Substantia nigra (tissue), 51 donors: ENCODE measurements at places on chromosomes 16 and 17.
A peak's percentile ranks its signal among the peaks of the same experiment; 100 is the strongest.

DNA sequence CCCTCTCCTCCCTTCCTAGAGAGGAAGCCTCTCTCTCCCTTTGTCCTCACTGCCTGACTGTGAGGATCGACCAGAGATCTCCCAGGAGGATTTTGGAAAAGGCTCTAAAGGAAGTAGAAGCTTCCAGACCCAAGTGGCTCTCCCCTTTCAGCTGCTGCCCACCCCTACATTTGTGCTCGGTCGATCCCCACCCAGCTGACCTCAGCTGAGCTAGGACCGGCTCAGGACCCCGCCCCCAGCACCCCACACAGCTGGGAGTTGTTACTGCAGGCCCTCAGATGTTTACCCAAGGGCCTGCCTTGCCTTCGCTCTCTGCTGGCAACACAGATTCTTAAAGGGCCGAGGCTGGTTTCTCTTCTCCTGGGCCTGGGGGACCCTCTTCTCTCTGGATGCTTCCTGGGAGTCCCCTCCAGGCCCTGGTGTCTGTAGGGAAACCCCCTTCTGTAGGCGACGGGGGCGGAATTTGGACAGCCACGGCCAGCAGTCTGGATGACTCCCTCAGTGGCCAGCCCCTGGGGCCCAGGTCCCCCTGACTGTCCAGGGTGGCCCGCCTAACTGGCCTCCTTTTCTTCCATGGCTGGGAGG is 26.9 kb upstream of the TIMP2 start:
- no peak for DNase-seq

- DNase-seq, result peak; percentile 8
These were observed at the start of gene IGFBP4 for GRCh38 chr17:40443196-40443987. Gene IGFBP4 (plus strand): TSS chr17:40443450. CDS start chr17:40443736, 286 bp downstream.

GRCh38 chr17:68777243-68777855 is 176.2 kb upstream of the FAM20A start:
- DNase-seq, result no peak

- DNase-seq, result no peak
These were observed 7.4 kb downstream of the HGS start for GRCh38 chr17:81691196-81691595.

- DNase-seq, result no peak
These were observed 8.7 kb upstream of the IL4R start for GRCh38 chr16:27304881-27305745.

DNA sequence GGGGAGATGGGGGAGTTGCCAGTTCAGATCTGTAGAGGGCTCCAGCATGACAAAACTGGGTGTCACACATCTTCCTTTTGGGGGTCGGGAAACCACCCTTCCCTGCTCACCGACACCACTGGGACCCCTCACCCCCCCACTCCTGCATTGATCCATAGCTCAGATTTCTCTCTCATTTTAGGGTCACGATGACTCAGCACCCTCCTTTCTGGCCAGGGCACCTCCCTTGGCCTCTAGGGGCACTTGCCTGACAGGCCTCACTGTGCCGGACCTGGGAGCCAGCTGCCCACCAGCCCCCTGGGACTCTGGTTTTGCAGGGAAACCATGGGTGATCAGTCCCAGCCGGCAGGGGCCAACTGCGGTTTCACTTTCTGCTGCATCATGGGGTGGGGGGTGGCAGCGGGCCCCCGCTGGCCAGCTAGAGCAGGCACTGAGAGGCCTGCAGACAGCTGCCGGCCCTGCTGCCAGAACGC is 239.4 kb downstream of the MRTFB start:
- DNase-seq, result no peak

DNA sequence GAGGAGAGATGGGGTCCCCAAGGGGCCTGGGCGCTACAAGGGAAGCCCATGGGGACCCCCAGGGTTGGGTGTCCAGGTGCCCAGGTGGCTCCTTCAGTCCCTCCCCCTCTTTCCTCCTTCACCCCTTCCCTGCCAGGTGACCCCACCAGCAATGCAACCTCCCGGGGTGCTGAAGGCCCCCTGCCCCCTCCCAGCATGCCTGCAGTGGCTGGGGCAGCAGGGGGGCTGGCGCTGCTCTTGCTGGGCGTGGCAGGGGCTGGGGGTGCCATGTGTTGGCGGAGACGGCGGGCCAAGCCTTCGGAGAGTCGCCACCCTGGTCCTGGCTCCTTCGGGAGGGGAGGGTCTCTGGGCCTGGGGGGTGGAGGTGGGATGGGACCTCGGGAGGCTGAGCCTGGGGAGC is 4.0 kb downstream of the EFNB3 start:
- DNase-seq, result no peak

GRCh38 chr16:55717326-55717725 is 61.5 kb downstream of the SLC6A2 start:
- no peak for DNase-seq

DNA sequence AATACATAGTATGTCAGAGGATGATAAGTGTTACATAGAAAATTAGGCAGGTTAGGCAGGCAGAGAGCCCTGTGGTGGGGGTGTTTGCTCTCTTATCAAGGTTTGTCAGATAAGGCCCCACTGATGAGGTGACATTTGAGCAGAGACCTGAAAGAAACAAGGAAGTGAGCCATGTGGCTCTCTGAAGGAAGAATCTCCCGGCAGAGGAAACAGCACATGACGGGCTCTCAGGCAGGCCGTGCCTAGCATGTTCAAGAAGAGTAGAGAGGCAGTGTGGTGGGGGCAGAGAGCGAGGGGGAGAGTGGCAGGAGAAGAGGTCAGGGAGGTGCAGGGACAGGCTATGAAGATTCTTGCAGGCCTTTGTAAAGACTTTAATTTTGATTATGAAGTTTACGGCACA is 82.0 kb upstream of the ASIC2 start:
- DNase-seq, result no peak

- DNase-seq, result peak; percentile 56
These were observed 7.9 kb downstream of the CMTM3 start for GRCh38 chr16:66612422-66612821.

DNA sequence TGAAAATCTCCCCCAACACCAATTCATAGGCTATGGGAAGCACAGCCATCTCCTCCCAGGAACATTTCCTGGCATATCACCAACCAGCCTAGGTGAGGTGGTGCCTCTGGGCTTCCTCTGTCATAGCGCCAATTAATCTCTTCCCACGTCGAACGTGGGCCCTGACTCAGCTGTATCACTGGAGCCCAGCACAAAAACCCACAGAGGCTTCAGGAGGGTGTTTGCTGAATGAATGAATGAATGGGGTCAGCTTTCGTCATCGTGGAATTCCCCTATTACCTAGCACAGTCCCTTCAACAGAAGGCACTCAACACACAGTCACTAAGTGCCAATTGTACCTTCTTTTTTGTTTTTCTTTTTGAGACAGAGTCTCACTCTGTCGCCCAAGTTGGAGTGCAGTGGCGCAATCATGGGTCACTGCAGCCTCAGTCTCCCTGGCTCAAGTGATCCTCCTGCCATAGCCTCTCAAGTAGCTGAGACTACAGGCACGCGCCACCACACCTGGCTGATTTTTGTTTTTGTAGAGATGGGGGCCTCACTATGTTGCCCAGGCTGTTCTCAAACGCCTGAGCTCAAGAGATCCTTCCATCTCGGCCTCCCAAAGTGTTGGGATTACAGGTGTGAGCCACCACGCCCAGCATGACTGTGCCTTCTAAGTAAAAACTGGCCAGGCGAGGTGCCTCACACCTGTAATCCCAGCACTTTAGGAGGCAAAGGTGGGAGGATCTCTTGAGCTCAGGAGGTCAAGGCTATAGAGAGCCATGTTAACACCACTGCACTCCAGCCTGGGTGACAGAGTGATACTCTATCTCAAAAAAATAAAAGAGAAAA is 4.1 kb downstream of the ZNF688 start:
- DNase-seq, result no peak

- DNase-seq, result no peak
These were observed 21.2 kb upstream of the GINS2 start for GRCh38 chr16:85709766-85710585.

- no peak for DNase-seq
These were observed 1.7 kb downstream of the MAP3K3 start for GRCh38 chr17:63623786-63624530.

DNA sequence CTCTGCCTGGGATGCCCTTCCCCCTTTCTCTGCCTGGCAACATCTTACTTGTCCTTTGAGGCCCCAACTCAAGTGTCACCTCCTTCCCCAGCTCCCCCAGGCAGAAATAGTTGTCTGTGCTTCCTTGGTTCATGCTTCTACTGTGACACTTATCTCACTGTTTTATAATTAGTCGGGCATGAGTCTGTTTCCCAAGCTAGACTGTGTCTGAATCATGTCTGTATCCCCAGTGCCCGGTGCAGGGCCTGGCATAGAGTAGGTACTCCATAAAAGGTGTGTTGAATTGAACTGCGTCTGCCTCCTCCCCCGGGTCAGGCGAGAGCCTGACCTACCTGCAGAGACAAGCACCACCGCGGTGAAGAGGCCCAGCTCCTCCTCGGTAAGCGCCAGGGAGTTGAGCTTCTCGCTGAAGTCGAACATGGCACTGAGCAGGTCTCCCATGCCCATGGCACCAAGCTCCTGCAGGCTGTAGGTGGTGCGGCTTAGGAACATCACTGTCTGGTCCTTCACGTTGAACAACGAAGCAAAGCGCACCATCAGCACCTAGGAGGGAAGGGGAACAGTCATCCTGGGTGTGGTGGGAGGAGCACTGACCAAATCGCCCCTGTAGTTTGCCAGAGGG is 6.7 kb downstream of the NR1D1 start:
- DNase-seq, result no peak

DNA sequence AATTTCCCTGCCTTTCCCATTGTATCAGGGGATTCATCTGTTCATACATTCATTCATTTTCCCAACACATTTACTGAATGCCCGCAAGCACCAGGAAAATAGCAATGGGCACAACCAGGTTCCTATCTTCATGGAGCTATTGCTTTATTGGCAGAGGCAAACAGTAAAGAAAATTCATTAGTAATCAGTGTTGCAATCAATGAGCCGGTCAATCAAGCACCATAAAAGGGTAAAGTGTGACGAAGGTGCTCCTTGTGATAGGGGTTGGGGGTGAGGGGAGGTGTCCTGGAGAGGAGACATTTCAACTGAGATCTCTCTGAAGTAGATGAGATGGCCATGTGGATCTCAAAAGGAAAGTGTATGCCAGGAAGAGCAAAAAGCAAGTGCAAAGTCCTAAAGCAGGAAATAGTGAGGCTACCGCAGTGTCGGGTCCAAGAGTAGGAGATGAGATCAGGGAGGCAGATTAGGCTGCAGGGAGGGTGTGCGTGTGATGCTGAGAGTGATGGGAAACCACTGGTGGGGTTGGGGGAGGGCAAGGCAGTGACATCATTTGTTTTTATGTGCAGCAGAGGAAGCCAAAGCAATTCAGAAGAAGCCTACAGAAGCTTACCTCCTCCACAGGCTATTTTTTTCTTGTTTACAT is 28.4 kb downstream of the CDH13 start:
- no peak for DNase-seq

DNA sequence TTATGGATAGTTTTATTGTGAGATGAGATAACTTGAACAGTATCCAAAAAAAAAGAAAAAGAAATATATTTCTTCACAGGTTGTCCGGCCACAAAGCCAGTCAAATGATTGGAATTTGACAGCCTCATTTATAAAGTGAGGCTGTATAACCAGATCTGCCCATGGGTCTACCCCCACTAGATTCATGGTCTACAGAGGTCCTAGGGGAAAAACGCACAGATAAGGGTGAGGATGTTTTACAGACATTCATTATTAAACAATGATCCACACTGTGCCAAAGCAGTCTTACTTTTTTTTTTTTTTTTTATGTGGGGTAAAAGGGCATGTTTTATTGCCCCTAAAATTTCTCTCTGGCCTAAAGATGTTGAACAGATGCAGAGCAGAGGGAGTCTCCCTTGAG is 1503.0 kb upstream of the CDH8 start:
- DNase-seq, result no peak

GRCh38 chr17:63716426-63716825 is 16.5 kb upstream of the LIMD2 start:
- no peak for DNase-seq

GRCh38 chr17:9536061-9536460 is 39.6 kb downstream of the STX8 start:
- no peak for DNase-seq

- DNase-seq, result no peak
These were observed 214.9 kb downstream of the CEP112 start for GRCh38 chr17:65977041-65977440.

GRCh38 chr17:55334285-55334684 is 69.5 kb downstream of the HLF start:
- DNase-seq, result no peak

DNA sequence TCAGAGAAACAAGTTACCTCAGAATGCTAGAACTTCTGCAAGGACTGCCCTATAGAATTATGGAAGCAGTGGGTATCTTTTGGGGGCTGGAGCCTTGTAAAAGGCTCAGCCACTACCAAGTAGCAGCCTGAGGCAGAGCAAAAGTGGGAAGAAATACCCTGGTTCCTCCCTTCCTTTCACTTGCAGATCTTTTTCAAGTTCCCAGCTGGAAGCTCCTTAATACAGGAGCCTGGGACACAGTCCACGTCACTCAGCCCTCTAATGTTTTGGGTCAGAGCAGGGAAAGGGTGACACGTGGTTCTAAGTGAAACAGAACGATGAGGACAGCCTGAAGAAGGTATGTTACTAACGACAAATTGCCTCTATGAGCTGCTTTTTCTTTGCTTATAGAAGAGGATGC is 93.1 kb downstream of the CNTNAP4 start:
- no peak for DNase-seq

GRCh38 chr16:48244863-48245195 is 729 bp downstream of the LONP2 start:
- no peak for DNase-seq

DNA sequence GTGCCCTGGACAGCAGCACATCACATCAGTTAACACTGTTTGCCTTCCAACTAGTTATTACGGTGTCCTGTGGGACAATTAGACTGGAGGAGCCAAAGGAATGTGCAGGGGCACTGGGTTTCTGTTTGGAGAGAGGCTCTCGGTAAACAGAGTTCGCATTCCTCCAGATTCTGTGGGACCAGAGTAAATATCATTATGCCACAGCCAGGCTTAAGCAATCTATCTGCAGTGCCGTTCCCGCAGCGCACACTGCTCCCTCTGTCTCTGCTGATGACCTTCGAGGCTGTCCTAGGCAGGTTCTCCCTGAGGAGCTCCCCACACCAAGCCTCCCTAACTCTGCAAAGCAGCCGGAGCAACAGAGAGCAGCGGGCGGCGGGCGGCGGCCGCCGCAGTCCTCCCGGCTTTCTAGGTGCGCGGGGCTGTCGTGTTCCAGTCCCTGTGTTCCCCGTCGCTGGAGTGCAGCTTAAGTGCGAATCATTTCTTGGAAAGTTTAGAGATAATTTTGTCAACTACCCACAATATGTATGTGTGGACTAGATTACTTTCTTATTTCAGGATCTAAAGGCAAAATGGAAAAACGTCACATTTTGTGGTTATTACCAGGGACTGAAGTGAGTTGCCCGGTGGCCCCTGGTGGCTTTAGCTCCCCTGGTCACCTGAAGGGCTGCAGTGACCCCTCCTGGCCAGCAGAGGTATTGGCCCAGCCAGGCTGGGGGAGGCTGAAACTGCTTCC is 43.3 kb downstream of the PGS1 start:
- DNase-seq, result no peak

- no peak for DNase-seq
These were observed 28.9 kb upstream of the GSE1 start for GRCh38 chr16:85584267-85584666.

DNA sequence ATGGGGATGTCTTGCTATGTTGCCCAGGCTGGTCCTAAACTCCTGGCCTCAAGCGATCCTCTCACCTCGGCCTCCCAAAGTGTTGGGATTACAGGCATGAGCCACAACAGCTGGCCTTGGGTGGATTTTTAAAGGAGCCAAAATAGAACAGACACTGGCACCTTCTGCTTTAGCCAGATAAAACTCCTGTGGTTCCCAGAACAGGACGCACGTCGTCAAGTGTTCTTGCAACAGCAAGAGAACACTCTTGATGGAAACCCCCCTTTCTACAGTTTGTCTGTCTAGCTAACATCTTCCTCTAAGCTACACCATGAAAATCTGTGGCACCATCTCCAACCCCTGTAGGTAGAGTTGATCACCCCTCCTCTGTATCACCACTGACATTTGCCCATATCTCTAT is 122.6 kb downstream of the NPIPB5 start:
- DNase-seq, result no peak
